ENCODE measurements at places on chromosomes 6 and 20.

GRCh38 chr6:134870677-134871498 lies 79.0 kb downstream of the ALDH8A1 start:
- DNase-seq = no peak

- no peak for DNase-seq
Observed at GRCh38 chr6:139427199-139427598, 52.8 kb upstream of the CITED2 start.

DNA sequence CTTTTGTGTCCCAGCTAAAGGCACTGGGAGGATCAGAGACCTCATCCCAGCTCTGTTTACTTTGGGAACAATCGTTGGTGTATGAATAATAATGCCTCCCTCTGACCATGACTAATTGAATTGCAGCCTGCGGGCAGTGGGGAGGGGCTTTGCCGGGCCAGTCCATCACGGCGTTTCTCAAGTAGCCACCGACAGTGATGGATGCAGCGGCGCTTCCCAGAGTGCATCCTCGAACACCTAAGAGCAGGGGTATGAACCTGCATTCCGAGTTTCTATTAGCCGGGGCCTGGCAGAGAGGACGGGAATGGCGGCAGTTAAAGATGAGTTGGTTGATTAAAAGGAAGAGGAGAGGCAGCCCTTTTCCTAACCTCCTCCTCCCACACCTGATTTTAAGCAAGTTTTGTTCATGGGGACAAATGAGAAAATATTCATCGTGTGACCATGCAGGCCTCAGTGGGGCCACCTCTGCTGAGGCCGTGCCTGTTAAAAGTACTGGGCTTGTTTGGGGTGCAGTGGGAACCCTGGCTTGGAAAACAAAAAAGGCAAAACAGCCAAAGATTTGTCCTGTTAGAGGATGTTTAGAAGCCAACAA lies 154.1 kb downstream of the FOXA2 start:
- DNase-seq = no peak

- no peak for DNase-seq
Observed at GRCh38 chr20:15802020-15802419, 771.2 kb downstream of the KIF16B start.

- DNase-seq = no peak
Observed at GRCh38 chr20:37219751-37220668, 40.7 kb upstream of the MROH8 start.

GRCh38 chr6:43122146-43122545 lies 46.0 kb downstream of the PTK7 start:
- DNase-seq = no peak

GRCh38 chr6:14187406-14187805 lies 69.8 kb downstream of the CD83 start:
- DNase-seq = no peak

GRCh38 chr20:51285684-51286083 lies 256.8 kb downstream of the NFATC2 start:
- DNase-seq = no peak

- no peak for DNase-seq
Observed at GRCh38 chr6:105428342-105428957, 25.6 kb upstream of the PREP start.

GRCh38 chr20:24692446-24693200 lies 223.2 kb downstream of the SYNDIG1 start:
- no peak for DNase-seq

- no peak for DNase-seq
Observed at GRCh38 chr6:60643870-60644269, 1642.2 kb downstream of the KHDRBS2 start.

DNA sequence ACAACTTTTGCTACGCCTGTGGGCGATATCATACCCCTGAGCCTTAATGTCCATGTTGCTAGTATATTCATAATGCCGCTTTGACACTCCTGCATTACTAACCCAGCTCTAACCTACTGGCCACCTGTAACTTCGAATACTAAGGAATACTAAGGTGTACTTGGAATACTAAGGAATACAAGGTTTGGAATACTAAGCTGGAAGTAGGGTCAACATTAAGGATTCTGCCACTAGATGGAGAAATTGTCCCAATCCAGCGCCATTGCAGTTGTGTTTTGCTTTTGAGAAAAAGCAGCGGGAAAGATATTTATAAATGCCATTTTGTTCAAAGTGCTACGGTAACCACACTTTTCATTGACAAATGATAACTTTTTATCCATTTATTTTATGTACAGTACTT lies 10.7 kb downstream of the TBXT start:
- DNase-seq = no peak

DNA sequence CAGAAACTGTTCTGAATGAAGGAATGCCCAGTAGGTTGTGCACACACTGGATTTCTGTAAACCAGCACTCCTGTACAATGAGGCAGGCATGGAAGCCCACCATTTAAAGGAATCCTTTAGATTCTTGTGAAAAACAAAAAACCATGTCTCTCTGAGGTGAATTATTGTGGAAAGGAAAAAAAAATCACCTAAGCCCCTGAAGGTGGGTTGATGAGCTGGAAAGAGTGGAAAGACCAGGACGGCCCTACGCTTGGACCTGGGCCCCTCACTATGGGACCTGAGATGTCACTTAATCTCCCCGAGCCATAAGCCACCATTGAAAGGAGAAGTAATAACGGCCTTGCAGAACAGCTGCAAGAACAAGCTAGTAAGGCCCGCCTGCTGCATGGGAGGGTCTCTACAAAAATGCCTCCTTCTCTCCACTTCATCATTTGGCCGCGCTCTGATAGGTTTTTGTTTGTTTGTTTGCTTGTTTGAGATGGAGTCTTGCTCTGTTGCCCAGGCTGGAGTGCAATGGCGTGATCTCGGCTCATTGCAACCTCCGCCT lies 68.8 kb downstream of the RAB44 start:
- DNase-seq = no peak

DNA sequence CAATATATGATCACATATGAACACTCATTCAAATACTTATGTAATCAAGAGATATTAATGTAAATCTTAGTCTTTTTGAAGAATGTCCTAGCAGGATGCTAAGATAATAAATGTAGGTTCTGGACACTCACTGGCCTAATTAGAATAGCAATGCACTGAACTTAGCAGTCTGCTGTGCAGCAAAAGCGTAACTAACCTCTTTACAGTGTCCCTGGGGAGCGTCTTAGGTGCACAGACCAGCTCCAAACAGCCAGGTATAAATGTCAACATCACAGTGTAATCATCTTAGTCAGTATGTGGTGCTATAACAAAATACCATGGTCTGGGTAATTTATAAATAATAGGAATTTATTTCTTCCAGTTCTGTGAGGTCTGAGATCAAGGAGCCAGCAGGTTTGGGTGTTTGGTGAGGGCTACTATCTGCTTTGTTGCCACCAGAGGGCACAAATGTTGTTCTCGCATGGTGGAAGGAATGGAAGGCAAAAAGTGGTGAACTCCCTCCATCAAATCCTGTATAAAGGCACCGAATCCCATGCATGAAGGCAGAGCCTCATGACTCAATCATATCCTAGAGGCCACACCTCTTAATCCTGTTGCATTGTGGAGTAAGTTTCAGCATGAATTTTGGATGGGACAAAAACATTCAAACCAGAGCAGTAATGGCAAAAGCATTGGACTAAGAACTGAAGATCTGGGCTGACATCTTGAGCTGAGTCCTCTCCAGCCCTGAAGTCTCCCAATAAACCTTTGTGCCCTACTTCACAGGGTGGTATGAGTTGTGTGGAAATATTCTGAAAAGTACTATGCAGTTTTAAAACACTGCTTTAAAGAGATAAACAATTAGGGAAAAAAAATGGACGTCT lies 41.8 kb upstream of the FOXO3 start:
- DNase-seq = no peak

DNA sequence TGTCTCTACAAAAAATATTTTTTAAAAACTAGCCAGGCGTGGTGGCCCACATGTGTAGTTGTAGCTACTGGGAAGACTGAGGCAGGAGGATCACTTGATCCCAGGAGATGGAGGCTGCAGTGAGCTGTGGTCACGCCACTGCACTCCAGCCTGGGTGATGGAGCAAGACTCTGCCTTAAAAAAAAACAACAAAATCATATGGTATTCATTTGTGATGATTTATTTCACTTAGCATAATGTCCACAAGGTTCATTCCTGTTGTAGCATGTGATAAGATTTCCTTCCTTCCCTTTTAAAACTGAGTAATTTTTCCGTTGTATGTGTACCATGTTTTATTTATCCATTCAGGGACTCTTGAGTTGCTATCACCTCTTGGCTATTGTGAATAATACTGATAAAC lies 26.2 kb downstream of the TMEM170B start:
- DNase-seq = no peak

GRCh38 chr6:128505603-128506002 lies 14.8 kb downstream of the PTPRK start:
- no peak for DNase-seq

GRCh38 chr6:127738423-127738822 lies 161.4 kb downstream of the C6orf58 start:
- no peak for DNase-seq

GRCh38 chr20:53934421-53935343 lies 135.7 kb downstream of the BCAS1 start:
- no peak for DNase-seq

DNA sequence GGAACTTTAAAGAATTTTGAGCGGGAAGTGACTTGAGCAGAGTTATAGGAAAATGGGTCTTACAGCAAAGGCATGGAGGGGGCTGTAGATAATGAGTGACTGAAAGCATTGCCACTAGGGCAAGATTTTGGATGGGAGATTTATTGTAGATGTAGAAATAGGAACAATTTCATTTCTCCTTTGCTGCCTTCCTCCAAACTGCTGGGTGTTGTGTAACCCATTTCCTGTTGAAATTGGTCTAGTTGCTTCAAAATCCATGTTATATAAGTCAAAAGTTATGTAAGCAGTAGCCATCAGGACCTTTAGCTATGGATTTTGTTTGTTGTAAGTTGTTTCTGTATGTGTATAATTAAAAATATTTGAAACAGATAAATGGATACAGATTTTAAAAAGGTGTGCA lies 11.1 kb downstream of the YWHAB start:
- DNase-seq = no peak

- DNase-seq = no peak
Observed at GRCh38 chr6:143784316-143784715, 58.8 kb upstream of the LTV1 start.

- DNase-seq = no peak
Observed at GRCh38 chr6:134663800-134664535, 285.9 kb downstream of the ALDH8A1 start.

GRCh38 chr6:57342148-57342669 lies 24.8 kb downstream of the PRIM2 start:
- no peak for DNase-seq

DNA sequence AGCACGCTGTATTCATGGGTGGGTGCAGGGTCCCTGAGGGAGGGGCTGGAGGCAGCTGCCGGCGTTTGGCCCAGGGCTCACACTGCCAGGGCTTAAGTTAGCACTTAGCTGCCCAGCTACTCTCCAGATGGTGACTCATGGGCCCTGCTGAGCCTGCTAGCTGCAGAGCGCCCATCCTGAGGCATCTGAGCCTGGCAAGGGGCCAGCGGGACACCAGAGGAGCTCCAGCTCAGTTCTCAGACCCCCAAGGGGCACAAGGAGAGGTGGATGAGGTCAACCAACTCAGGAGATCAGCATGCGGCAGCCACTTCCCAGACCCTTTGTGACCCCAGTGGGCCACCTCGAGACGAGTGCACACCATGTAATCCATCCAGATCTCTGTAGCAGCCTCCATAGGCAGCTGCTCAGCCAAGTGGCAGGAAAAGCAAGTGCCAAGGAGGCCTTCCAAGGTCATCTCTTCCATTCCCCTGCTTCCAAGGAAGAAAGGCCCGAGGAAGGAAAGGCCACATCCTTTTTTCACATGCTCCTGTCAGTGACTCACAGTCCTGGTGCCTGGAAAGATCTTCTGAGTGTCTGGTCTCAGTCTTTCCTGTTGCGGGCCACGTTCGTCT lies 35.3 kb downstream of the FOXP4 start:
- DNase-seq = no peak

DNA sequence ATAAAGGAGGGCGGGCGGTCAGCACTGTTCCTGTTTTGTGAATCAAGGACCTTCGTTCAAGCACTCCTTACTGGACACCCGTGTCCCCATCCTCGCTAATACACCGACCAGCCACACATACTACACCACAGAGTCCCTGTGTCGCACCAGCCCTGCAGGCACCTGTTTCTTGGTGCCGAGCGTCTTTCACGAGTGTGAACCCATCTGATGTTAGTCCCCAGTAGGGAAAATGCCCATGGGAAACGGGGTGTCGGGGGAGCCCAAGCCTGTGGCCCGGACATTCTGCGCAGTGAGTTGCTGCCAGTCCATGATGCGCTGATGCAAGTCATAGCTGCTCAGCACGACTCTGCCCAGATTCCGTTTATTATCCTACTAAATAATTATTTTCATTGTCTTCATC lies 74.7 kb downstream of the TTLL2 start:
- DNase-seq = no peak

DNA sequence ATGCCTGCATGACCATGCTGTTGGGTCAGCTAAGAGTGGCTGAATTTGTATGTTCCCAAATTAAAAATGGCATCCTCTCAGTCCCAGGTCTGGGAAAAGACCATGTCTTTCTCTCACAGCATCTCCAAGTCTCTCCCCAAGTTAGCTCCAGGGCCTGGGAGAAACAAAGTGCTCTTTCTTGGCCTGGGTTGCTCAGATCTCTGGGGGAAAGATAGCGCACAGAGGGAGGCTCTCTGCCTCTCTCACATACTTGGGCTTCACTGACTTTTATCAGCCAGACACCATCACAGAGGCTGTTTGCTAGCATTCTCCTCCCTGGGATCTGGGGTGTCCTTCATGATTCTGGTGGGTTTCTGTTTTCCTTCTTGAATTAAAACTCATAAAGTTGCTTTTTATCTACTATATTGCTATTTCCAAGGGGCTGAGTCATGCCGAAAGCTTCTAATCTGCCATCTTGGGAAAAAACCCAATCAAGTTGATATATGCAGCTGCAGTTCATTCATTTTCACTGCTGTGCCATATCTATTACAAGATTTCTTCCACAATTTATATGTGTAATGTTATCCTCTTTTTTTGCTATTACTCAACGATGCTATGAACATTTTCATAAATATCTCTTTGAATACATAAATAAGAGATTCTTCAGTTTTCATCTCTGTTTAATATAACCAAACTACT lies 190.2 kb downstream of the MOXD1 start:
- DNase-seq = no peak

DNA sequence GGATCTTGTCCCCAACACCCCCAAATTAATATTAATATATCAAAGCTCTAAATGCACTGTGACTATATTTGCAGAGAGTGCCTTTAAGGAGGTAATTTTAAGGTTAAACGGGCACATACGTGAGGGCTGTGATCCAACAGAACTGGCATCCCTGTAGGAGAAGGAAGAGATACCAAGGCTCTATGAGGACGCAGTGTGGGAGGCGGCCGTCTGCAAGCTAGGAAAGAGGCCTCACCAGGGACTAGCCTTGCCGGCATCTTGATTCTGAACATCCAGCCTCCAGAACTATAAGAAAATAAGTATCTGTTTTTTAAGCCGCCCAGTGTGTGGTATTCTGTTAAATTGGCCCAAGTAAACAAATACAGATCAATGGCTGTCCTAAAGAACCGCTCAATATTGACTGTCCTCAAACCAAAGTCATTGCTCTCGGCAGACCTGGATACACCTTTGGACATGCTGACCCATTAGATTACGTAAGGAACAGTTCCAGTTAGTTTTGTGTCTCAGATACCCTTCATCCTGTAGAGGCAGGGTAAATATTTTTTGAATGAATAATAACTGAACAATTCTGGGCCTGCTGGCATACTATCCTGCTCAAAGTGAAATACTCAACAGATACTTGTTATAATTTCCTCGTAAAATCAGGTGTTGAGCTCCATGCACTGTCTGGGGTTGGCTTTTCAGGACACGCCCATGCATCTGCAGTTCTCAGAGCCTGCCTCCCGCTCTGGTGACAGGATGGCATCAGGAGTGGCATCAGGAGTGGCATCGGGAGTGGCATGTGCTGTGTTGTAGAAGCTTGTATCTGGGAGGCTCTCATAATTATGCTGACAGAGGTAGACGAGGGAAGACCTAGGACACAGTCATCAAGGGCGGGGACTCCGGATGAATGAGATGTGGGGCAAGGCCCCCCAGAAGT lies 6.3 kb downstream of the PRR18 start:
- DNase-seq = no peak

Measured in activated CD4-positive, alpha-beta T cell treated with anti-CD3 and anti-CD28 coated beads, Interleukin-2, amount 50 U/mL, for 24 hours (primary cell).